HTR-8/SVneo (cell line): ENCODE measurements at places on chromosomes 1 and 21.

DNA sequence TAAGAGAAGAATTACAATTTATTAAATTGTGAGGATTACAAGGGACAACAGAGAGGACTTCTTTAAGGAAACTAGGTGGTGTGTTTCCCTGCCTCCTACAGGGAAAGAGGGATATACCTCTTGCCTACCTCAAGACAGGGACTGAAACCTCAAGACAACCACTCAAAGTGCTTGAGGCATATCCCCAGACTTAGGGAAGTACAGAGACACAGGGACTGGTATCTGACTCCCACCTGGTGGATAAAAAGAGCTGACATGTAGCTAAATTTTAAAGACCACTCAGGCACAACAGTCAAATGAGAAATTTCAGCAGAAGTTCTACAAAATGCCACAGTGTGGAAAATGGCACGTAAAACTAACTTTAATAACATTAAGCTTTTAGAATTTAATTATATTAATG lies 21.3 kb downstream of the DENND2C start:
- DNase-seq = no peak

DNA sequence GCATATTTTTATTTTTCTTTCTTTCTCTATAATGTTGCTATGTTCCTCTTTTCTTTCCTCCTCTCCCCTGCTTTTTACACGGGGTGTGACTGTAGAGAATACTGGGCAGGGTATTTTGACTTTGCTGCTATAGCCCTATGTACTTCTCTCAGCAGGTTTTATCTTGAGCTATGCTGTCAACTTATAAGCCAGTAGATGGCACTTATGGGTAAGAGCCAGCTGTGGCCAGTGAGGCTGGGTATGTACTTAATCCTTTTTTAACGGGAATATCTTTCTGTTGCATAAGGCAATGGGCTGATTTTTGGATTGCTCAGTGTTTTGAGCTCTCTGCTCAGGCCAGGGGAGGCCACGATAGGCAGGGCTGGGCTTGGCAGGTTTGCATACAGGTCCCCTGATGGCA lies 99.0 kb downstream of the KCNK2 start:
- no peak for DNase-seq

GRCh38 chr1:186213225-186213607 lies 161.8 kb downstream of the TPR start:
- no peak for DNase-seq

DNA sequence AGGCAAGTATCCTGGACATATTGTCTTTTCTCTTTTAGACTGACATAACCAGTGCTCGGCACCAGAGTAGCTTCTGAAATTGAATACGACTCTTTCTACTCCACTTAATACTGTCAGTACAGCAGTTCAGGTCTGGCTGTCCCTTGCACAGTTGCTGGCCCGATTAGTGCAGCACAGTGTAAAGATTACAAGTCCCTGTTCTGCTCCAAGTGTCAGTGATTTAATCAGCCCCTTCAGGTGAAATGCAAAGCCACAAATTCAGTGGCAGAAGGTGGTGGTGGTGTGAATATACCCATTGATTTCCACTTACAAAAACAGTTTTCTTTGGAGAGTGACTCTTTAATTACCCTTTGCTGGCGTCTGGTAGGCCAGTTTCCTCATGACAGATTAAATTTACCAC lies 545.4 kb downstream of the ADGRL2 start:
- DNase-seq = no peak

DNA sequence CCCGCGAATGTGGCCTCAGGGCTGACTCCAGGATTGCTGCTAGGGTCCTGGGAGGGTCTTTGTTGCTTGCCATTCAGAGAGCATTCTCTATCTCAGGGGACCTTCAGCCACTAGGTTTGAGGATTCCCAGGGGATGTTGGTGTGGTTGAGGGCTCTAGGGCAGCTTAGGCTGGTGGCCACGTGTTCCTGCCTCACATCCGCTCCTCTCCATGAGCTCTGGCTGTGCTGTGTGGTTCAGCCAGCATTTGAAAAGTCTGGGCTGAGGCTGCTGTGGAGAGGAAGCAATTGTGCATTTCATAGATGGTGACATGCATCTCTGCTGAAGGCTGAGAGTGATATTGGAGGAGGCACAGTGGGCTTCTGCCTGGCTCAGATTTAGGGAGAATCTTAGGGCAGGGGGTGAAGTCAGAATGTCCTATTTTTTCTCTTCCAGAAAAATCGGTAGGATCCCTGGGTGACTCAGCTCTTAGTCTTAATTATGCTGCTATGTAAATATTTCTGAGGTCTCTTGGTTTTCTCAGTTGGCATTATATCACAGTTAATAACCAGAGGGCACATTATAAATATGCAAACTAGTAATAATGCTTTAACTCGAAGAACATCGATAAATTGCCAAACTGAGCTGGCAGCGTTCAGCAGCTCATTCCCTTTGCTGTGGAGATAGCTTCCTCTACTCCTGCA lies 182.3 kb downstream of the CAMTA1 start:
- DNase-seq = no peak

GRCh38 chr1:88134983-88135921 lies 548.8 kb upstream of the PKN2 start:
- DNase-seq = no peak

- peak; percentile 91 for DNase-seq
These were observed 15.4 kb downstream of the LMNA start for GRCh38 chr1:156129687-156130577.

- no peak for DNase-seq
These were observed 18.1 kb downstream of the LRIF1 start for GRCh38 chr1:110945626-110946025.

GRCh38 chr1:201320168-201320788 lies 37.0 kb downstream of the PKP1 start:
- DNase-seq = no peak

DNA sequence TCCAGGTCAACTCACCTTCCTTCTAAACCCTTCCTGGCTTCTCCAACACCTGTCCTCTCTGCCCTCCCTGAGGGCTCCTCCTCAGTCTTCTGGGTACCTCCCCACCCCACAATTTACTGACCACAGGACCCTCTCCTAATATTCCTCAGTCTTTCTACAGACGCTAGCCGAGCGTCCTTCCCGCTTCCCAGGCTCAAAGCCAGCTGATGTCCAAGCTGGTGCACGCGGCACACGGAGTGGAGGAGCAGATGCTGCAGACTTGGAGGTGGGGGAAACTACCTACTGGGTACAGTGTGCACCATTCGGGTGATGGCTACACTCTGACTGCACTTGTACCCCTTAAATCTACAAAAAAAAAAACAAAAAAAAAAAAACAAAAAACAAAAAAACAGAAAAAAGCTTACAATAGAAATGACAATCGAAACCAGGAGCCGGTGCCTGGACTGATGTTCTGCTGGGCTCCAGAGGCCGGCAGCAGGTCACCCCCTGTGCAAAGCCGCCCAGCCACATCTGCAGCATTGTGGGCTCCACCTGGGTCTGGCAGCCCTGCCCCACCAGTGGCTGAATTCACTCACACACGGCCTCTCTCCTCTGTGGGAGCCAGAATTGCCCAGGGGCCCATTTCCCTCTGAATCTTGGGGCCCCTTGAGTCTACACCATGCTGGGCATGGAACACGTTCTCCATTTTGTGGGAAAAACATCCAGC lies 7.0 kb downstream of the TRIM11 start:
- no peak for DNase-seq

DNA sequence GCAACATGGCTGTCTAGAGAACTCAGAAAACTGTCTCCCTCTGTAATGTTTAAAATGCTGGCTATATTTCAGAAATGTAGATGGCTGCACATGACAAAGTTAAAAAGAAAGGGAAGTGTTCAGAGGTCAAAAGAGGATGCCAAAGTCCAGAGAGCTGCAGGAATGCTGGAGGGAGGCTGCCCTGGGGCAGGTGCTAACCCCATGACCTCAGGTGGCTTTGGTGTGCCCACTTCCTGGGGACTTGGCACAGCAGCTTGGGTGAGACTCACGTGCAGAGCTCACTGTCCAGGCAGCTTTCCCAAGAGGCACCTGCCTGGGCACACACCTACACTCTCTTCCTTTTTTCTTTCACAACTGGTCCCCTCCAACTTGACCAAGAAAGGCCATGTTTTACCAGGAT lies 256.4 kb downstream of the KCNJ6 start:
- DNase-seq = no peak

GRCh38 chr1:32724678-32725614 lies 22.4 kb upstream of the SYNC start:
- DNase-seq = peak; percentile 72

GRCh38 chr1:23546897-23547584 lies 12.3 kb downstream of the ID3 start:
- no peak for DNase-seq

DNA sequence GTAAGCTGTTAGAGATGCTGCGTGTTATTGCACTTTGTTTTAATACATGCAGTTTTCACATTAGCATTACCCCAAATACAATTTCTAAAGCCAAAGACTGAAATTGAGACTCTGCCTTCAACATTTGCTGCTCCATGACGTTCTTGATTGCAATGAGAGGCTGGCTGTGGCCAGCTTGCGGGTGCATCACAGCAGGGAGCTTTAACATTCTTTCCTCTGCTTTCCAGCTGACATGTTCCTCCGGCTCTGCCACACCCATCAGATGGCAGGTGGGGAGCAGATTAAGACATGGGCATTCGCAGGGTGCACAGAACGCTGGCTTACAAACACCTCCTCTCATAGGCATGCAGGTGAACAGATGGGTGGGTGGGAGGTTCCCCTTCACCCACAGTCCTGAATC lies 314.1 kb downstream of the DISC1 start:
- no peak for DNase-seq

DNA sequence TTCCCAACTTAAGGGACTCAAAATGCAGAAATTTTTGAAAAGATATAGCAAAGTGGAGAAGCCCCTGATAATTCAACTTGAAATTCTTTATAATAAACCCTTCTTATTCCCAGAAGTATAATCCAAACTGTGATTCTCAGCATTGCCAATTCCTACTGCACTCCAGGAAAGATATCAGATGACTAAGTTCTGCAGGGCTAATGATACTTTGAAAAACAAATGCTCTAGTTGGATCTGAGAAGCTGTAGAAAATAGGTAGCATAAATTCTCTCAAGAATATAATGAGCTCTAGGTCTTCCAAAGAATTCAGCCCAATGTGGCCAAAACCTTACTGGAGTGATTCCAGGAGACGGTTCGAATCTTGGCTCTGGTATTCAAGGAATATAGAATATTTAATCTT lies 294.0 kb upstream of the PTBP2 start:
- DNase-seq = no peak
